ENCODE measurements at places on chromosomes 2 and 18. TPM values are rescaled to one million over a fixed set of nuclear protein-coding genes. Genes with fewer than 3 reads are reported as not detected.

The CDC42EP3 gene
- 28.1 TPM for total RNA-seq

The IL36B gene
- not detected for total RNA-seq

The FEV gene
- not detected for total RNA-seq

The ZRANB3 gene
- total RNA-seq = 6.4 TPM

The PLGLB2 gene
- 0.92 TPM for total RNA-seq

DNA sequence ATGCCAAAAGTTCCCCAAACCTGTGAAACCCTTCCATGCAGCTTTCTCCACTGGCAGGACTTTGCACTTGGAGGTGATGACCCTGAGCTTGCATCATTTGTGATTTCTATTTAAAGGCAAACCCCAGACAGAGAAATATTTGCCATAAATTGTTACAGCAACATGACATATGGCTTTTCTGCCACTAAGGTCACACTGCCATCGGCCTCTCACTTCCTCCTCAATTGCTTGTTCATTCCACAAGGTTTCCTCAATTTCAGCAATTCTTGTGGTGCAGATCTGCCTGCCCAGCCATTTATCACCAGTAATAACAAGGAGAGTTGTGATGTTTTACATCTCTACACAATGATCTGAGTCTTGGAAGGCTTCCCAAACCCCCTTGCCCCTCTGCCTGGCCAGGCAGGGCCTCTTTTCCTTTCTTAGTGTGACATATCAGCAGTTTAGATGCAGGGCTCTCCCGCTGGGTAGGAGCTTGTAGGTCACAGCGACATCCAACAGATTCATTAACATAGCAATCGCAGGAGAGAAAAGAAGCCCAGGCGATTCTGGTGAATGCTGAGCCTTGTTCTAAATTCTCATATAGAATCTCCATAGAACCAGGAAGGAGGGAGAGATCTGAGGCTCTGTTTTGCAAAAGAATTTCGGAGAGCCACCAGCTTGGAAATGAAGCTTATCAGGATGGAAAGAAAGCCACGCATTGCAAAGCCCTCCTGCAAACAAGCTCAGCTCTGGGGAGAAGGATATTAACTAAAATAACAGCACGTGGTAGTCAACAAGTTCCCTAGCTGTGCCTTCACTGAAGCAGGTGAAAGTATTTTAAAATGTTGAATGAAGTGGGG, 46.7 kb upstream of the ITGA6 start:
- no peak for DNase-seq

DNA sequence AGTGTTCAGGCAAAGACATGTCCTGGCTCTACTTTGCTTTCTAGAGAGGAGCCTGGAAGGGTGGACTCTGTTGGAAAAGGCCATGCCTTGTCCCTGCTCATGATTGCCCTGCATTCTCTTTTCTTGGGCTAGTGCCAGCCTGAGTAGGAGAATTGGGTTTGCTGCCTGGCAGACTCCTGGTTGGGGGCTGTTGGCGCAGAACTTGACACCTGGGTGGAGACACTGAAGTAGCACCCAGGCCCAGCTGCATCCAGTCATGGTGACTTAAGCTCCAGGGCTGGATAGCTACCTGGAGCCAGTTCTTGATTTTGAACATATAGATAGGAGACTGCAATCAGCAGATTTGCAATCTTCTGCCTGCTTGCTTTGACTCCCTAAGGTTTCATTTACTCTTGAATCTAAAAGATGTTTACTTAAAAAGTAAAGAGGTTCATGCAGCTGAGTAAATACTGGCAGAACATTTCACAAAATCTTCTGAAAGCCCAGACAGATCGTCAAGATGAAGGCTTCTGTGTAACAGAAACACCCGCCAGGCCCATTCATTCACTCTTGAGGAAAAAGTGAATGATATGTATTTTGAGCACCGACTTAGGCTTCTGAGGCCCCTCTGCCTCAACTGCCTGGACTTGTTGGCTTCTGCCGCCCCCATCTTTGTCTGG, 38.0 kb upstream of the YWHAQ start:
- no peak for DNase-seq

The SLC19A3 gene
- not detected for total RNA-seq

GRCh38 chr2:193539188-193539587, 1344.5 kb upstream of the TMEFF2 start:
- no peak for DNase-seq

- no peak for DNase-seq
These were observed 156.5 kb downstream of the TNS1 start for GRCh38 chr2:217846321-217846743.

GRCh38 chr2:125167152-125167551, 1142.1 kb downstream of the CNTNAP5 start:
- DNase-seq = no peak

DNA sequence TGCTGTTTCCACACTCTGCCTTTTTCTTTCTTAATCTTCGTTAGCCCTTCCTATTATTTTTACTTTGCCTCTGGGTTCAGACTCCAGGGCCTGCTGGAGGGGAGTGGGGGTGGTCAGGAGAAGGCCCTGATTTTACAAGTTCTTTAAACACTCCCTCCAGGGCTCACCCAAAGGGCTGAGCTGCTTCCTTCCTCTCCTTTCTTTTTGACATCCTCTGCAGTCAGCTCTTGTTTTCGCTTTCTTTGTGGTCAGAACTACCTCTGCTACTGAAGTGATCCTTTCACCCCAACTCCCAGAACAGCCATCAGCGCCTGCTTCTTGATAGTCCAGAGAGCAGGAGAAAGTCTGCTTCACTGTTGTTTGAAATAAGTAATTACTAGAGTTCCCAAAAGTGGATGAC, 925.7 kb downstream of the EPHA4 start:
- no peak for DNase-seq

The RSAD2 gene
- total RNA-seq = 1.8 TPM

The ST8SIA3 gene
- total RNA-seq = not detected

GRCh38 chr2:109666466-109666865, 52.3 kb downstream of the SOWAHC start:
- no peak for DNase-seq

DNA sequence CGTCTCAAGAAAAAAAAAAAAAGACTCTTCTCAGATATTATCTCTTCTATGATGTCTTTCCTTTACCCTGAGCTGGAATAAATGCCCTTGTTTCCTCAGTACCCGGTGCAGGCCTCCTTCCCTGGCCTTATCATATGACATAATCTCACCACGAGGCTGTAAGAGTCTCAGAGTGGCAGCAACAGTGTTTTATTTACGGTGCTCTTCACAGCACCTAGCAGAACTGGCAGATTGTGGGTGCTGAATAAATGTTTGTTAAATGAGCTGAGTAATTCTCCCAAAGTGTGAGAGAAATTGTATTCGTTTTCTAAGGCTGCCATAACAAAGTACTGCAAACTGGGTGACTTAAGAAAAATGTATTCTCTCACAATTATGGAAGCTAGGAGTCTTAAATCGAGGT, 82.8 kb upstream of the CD28 start:
- no peak for DNase-seq

DNA sequence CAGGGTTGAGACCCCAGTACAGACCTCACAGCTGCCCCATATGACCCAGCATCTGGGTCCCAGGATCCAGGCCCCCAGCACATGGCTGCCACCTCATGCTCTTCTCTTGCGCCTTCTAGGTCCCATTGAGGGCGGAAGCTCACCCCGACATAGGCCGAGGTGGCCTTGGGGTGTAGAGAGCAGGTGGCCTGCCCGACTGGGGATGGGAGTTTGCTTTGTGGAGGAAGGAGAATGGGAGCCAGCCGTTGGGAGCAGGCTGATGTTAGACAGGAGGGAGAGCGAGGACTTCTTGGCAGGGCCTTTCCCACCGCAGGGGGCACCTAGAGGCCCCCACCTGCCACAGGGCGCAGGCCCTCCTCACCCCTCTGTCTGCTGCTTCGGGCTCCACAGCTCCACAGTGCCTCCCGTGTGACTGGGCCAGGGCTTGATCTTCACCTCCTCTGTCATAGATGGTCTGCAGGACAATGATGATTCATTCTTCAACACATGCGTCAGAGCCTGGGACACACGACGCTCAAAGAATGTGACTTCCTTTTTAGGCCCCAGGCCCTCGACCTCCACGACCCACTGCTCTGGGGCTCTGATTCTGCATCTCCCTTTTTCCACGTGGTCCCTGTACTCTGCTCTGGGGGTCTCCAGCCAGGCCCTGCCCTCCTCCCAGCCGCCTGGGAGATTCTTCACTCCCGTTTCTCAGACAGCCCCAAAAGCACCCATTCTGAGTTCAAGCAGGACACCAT, 86.6 kb upstream of the ODC1 start:
- DNase-seq = no peak

- no peak for DNase-seq
These were observed 12.1 kb upstream of the KDSR start for GRCh38 chr18:63378919-63379638.

GRCh38 chr18:54608028-54608642, 17.1 kb downstream of the DYNAP start:
- DNase-seq = no peak

The TLK1 gene
- 95.7 TPM for total RNA-seq

- DNase-seq = no peak
These were observed 21.2 kb downstream of the QPCT start for GRCh38 chr2:37365669-37366068.

GRCh38 chr18:10259901-10260300, 194.5 kb upstream of the APCDD1 start:
- DNase-seq = no peak

GRCh38 chr2:27240406-27240805, 22.4 kb downstream of the SLC30A3 start:
- no peak for DNase-seq

The NPPC gene
- total RNA-seq = 1.00 TPM

GRCh38 chr2:189579585-189580186, 900 bp downstream of the SLC40A1 start:
- DNase-seq = no peak

DNA sequence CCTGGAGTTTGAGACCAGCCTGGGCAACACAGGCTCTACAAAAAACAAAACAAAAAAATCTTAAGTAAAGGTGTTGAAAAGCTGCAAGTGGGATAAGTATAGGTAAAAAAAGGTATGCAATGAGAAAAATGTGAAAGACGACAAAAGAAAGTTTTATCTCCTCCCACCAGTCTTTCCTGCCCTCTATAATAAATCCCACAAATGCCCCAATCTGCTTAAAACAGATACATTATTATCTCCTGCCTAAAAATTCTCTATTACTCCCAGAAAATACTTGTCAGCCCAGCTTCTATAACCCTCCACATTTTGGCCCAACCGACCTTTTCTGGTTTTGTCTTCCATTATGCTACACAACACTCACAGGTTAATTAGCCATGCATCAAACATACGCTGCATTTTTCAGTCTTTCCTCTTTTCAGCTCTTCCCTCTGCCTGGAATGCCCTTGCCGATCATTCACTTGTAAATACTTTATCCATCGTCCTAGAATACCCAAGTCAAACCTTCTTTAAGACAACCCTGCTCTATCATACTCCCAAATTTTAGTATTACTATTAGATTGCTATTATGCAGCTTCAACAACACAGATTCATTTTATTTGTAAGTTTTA, 10.8 kb downstream of the ASXL2 start:
- DNase-seq = no peak

DNA sequence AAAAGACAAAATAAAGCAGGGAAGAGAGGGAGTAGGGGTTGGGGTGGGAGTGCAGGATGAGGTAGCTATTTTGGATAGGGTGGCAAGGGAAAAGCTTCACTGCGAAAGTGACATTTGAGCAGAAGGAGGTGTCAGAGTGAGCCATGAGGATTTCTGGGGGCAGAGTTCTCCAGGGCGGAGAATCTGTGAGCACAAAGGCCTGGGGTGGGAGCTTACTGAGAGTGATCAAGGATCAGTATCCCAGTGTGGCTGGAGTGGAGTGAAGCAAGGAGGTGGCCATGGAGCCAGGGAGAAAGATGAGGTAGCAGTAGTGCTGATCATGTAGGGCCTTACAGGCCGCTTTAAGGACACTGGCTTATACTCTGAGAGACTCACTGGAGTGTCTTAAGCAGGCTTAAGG, 210.9 kb upstream of the FOSL2 start:
- DNase-seq = no peak

DNA sequence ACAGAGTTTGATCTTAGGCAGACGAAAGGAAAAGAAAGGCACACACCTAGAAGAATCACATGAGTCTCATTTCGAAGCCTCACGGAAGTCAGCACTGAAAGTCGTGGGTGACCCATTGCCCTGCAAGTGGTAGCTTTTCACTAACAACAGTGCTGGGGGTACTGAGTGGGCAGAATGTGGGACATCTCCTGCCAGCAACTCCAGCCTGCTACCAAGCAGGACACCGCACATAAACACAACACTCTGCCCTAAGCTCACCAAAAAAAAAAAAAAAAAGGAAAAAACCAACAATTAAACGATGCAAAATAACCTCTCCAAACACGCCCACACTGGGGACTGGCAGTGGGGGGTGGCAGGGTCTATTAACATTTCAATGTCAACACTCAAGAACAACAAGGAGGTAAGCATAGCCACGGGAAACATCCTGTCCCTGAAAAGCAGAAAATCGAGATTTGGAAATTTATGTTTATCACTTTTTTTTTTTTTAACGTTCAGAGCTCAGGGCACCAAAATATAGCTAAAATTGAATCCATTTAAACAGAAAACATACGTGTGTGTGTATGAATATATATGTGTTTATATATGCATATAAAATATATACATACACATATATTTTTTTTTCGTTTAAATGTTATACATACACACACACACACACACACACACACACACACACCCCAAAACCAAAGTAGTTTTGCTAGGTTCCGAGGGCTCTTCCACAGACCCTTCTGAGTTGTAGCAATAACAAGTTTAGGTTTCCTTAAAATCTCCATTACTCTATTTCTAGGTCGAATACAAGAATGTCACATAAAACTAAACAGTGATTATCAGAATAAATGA, 2.2 kb downstream of the INO80D start:
- DNase-seq = no peak

The SLC9A4 gene
- not detected for total RNA-seq

DNA sequence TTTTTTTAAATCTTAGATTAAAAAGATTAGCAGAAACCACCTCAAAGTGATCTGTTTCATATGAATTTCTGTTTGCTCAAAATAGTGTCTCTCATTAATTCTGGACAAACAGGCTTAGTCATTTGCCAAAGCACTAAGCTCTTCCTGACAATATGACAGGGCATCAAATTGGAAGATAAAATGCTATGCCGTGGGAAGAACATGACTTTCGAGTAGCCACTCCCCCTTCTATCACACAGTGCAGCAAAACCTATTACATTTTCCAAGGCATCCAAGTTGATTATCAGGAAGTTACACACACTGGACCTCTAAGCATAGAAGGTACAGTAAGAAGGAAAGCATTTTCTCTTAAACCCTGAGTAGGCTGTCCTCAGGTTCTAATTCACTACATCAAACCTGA, 89.5 kb downstream of the STK39 start:
- no peak for DNase-seq
